ENCODE measurements at places on chromosomes 7 and 10. TPM values are rescaled to one million over a fixed set of nuclear protein-coding genes. Genes with fewer than 3 reads are reported as not detected.

KLF14 gene
- not detected for total RNA-seq

ZNF239 gene
- total RNA-seq: not detected

DNA sequence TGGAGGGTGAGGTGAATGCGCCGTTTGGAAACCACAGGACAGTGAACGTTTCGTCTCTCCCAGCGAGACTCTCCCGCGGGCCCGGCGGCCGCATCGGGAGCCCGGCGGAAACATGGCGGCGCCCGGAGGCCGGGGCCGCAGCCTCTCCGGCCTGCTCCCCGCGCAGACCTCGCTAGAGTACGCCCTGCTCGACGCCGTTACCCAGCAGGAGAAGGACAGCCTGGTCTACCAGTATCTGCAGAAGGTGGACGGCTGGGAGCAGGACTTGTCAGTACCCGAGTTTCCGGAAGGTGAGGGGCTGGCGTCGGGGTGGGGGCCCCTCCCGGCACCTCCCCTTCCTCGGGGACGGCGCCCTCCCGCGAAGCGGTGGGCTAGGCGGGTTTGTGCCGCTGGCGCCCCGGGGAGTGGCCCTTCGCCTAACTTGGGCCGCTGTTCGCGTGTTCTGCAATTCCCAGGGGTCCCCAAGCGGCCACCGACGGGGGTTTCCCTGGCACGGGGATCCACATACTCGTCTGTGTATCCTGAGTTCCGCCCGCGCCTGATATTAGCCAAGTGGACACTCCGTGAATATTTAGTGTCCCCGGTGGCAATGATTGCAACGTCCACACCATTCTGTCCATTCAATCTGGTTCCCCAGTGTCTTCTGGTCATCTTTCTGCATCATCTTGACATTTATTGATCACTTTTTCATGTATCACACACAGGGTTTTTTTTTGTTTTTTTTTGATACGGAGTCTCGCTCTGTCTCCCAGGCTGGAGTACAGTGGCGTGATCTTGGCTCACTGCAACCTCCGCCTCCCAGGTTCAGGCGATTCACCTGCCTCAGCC, 514 bp downstream of the NHLRC2 start:
- peak; percentile 67 for DNase-seq

ABCB1 gene
- 11.1 TPM for total RNA-seq

CFTR gene
- total RNA-seq: not detected

GRCh38 chr7:50204581-50204980, 99.9 kb upstream of the IKZF1 start:
- DNase-seq: no peak

- DNase-seq: no peak
Measured at GRCh38 chr7:94995921-94996320, 88.5 kb downstream of the PPP1R9A start.

- no peak for DNase-seq
Measured at GRCh38 chr7:116897661-116898060, 35.3 kb downstream of the CAPZA2 start.

DNA sequence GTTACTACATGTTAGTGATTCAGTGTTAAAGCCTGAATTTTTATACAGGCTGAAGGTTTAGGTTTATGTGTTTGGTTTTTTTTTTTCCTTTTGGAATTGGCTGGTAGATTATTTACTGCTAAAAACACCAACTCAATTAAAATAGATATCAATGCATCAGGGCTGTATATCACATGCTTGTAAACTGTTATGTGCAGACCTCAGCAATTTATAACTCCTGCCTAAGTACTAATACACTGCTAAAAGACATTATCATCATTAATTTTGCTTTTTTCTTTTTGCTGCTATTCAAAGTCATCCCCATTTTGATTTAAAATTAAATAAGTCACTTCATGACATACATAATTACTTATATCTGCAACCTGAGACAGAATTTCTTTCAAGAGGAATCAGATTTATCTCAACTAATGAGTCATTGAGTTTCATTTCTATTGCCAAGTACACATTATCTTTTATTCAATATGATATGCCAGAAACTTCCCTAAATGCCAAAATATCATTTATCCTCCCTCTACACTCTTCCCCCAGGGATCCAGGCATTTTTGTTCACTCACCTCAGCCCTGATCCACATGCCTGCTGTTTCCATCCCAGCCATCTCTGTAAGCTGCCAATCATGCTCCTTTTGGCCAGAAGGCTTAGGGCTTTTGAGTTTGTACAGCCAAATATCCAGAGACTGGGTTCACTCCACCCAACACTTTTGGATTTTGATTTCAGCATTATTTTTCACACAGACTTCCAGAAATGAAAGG, 98.5 kb downstream of the POLR1F start:
- no peak for DNase-seq

GRCh38 chr7:132423594-132424200, 152.6 kb downstream of the PLXNA4 start:
- no peak for DNase-seq
